ENCODE measurements at places on chromosomes 2 and 18.

GRCh38 chr2:121377646-121378045, 92.6 kb upstream of the TFCP2L1 start:
- DNase-seq: no peak

- DNase-seq: no peak
Observed at GRCh38 chr2:68774569-68775271, 40.1 kb downstream of the ARHGAP25 start.

- no peak for DNase-seq
Observed at GRCh38 chr2:72082021-72082601, 65.6 kb downstream of the CYP26B1 start.

DNA sequence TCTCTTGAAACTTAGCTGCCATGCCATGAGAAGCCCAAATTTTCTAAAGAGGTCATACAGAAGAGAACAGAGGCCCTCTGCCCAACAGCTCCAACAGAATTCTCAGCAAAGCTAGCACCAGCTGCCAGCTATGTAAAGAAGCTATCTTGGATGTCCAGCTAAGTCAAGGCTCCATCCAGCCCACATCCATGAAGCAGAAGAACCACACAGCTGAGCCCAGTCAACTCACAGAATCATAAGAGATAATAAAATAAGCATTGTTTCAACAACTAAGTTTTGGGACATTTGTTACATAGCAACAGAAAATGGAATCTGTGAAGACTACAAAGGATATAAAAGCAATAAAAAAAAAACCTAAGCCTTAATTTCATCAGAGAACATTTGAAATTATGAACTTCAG, 434.3 kb downstream of the TXNL1 start:
- no peak for DNase-seq

GRCh38 chr2:219002395-219003266, 9.4 kb upstream of the CRYBA2 start:
- peak; percentile 84 for DNase-seq

DNA sequence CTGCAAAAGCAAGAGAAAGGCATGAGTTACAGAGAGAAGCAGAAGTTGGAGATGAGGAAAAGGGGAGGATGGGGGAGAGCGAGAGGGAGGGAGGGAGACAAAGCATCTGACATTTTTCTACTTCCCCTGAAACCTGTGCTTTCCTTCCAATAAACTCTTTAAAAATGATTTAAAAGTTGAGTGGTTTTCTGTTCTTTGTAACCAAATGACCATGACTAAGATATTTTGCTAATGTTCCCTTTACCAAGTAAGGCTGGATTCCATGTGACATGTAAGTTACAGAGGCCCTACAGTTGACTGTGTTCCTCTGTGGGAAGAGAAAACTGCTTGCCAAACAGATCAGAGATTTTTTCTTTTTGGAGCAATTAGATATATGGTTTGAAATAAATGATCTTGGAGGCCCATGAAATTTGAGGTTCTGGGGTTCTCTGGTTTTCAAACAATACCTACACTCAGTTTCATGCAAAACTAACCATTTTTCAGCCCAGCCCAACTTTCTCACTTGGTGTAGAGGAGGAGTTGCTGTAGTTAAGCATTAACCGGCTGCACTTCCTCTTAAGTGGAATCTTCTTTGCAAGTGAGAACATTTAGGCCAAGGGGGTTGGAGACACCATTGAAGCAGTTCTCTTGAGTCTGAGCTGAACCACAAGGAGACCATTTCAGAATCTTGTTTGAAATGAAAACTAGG, 34.5 kb downstream of the INSIG2 start:
- DNase-seq: peak; percentile 54

DNA sequence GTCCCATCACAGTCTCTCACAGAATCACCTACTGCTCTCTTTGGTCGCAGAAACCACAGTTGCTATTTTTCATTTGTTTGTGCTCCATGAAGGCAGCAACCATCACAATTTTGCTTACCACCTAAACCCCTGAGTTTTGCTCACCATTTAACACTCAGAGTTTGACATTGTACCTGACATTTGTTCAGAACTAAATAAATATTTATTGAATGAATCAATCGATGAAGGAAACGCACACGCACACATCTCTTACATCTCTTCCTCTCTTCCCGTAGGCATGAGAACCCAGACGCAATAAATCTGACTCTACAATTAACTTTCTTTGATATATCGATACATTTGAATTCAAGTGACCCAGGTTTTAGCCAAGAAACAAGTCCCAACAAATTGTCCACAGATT, 105.5 kb upstream of the RNF152 start:
- DNase-seq: no peak

DNA sequence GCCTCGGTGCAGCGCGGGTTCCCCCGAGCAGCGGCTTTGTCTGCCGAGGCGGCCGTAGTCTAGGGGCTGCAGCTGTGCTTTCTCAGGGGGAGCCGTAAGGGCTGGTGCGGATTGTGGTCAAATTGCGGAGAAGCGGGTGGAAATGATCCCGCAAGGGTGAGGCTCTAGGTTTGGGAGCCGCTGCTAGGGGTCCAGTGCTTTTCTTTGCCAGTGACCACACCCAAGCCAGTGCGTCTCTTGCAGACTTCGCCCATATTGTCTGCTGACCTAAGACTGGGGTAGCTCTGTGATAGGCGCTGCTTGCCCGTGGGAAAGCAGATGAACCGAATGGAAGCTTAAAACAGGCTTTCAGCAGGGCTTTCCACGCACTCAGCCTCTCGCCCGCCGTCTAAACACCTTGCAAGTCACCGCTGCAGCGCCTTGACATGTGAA, 2.1 kb downstream of the DPYSL5 start:
- no peak for DNase-seq

GRCh38 chr2:99827296-99827999, 314.9 kb downstream of the AFF3 start:
- DNase-seq: no peak

DNA sequence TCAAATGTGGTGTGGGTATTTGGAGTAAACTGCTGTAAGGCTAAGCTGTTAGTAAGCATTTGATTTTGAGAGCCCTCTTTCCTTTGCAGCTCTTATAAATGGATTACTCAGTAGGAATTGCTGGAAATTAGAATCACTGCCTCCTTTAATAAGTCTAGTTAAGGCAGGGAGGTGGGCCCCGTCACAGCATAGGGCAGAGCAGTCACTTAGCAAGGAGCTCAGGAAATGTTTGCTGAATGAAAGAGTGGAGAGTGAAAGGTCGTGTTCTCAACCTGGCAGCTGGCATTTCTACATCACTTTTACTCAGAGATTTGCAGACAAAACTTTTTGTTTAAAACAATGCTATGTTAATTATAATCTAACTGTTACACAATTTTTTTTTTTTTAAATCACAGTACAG, 25.5 kb downstream of the ITGA6 start:
- DNase-seq: no peak

- DNase-seq: no peak
Observed at GRCh38 chr2:119960821-119961220, 52.1 kb upstream of the EPB41L5 start.

- no peak for DNase-seq
Observed at GRCh38 chr18:48785736-48786454, 164.9 kb downstream of the SMAD7 start.

- DNase-seq: no peak
Observed at GRCh38 chr2:210922419-210922818, 366.0 kb downstream of the CPS1 start.

DNA sequence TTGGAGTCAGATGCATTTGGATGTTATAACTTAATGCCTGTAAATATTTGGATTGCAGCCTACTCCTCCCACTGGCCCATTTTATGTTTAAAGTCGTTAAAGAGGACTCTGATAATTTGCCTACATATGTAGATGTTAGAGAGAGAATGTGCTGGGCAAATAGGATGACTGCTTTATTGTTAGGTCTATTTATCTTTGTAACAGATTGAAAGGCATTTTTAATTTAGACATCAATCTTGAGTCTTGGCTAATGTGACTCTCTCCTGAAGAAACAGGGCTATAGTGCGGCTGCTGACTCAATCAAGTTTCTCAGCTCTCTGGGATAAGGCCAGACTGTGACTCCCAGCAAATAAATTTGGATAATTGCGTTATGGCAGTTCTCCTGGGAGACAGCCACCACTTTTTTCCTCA, 1101.4 kb downstream of the CBLN2 start:
- DNase-seq: no peak

DNA sequence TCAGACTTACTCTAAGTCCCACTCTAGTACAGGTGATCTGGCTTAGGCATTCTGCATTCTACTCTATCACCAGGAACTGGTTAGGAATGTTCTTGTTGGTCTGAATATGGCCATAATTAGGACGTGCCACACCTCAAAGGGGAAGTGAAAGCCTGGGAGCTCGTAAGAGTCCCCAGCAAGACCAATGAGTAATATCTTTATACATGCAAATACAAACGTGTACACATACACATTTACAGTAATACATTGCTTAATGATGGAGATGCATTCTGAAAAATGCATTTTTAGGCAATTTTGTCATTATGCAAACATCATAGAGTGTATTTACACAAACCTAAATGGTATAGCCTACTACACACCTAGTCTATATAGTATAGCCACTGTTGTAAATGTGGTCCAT, 19.5 kb upstream of the ERCC3 start:
- no peak for DNase-seq

- DNase-seq: peak; percentile 85
Observed at GRCh38 chr2:72887032-72887739, at the start of gene SPR. Gene SPR, plus strand, starts transcription at chr2:72887408. Its CDS starts 25 bp downstream, at chr2:72887433.

DNA sequence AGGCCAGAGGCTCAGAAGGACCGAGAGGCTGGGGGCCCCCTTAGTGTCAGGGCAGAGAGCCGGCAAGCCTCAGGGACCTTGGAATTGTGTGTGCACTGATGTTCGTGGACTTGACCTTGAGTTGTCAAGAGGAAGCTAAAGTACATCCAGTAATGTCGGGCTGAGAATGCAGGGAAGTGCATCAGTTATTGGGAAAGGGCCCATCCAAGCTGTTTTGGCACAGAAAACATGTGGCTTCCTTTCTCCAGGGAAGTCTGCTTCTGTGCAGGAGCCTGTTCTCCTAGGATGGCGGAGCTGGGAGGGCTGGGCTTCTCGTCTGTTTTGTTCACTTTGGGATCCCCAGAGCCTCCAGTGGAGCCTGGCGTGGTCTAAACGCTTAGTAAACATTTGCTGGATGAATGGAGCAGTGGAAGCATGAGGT, 23.7 kb downstream of the ATOH8 start:
- DNase-seq: no peak

DNA sequence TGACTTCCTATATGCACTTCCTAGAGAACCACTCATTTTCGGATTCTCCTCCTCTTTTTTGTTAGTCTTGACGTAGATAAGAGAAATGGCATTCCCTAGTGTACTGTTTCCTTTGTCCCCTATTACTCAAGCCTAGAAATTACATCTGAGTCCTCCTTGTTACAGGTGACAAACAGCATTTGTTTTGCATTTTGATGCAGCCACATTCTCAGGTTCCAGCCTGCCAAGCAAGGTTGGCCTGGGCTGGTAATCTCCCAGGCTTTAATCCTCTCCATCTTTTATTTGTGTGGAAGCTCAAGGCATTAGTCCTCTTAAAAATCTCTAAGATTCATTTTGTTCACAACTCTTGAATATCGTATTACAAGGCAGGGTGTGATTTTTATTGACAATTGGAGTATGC, 318.0 kb upstream of the NRP2 start:
- DNase-seq: no peak

DNA sequence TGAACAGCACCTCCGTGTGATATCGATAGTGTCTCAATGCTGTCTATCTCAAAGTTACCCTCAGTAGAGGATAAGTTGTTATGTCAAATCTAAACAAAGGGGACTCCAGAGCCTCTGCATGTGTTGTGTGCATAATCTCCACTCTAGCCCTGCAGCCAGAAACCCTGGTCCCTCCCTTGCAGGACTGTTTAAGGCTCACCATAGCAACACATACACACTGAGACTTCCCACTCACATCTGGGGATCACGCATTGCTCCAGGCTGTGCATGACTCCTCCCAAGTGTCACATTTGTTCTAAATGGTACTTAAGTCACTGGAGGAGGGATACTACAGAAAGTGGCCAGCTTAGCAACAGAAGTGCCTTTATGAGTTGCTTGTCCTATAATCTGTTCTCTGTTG, 258.6 kb upstream of the CRIM1 start:
- no peak for DNase-seq

GRCh38 chr18:25446972-25447371, 95.0 kb upstream of the ZNF521 start:
- DNase-seq: peak; percentile 7

GRCh38 chr2:99430614-99431291, 59.1 kb downstream of the REV1 start:
- no peak for DNase-seq

DNA sequence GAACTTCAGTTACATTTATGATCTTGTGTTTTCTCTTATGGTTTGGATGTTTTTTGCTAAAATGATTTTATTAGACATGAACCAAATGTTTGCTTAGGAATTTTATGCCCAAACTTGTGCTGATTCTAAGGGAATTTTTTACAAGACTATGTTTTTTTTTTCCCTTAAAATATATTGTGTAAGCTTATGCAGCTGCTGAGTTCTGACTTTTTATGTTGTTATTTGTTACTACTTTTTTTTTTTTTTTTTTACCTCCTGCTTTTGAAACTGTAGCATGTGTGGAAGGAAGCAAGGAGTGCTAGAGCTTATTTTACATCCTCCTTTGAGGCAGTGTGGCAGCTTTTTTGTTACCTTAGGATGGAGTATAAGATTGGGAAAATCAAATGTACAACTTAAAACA, 6.0 kb upstream of the DNAH7 start:
- no peak for DNase-seq

- no peak for DNase-seq
Observed at GRCh38 chr2:174353004-174353403, 18.2 kb downstream of the SP9 start.

DNA sequence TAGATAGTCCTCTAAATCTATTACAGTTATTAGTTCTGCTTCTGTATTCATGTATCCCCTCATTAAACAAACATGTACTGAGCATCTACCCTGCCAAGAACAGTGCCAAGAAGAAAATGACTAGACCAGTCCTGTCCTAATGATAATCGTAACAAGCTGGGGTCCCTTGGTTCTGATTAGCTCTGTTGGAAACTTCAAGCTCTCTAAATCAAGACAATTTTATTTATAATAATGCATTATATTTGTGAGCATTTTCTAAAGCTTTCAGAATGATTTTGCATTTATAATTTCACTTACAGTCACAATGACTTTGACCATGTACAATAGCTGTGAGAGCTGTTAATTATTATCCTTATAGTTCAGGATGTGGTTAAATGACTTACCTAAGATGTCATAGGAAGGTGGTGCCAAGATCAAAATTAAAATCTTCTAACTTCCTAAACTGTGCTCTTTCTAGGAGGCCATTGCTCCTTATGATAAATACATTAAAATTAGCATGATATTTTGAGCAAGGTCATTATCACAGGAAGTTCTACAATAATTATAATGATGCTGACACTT, 336.5 kb upstream of the SLC39A10 start:
- peak; percentile 61 for DNase-seq

DNA sequence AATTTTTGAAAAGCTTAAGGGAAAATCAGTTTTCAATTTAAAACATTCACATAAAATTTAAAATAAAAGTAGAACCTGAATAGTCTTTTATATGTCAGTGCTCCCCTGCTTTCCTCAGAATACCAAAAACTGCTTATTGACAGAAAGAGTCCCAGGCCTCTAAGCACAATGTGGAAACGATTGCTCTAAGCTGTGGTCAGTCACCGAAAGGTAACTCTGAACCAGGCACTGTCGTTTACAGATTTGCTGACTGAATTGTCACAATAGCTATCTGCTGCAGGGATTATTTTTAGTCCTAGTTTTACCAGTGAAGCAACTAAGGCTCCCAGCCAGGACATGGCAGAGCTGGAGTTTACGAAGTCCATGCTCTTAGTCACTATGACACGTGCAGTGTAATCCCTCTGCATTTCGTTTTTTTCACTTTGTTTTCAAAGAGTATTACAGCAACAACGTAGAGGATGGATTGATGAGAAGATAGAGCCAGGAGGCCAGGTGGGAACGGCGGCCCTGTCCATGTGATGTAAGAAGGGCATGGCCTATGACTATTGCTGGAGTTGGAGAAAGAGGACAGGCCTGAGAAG, 28.1 kb upstream of the TMEM247 start:
- DNase-seq: no peak
